Activated T-helper 1 cell treated with Interleukin-2 at 50 U/mL for 16 hours (primary cell): ENCODE measurements at places on chromosomes 11 and 22.

DNA sequence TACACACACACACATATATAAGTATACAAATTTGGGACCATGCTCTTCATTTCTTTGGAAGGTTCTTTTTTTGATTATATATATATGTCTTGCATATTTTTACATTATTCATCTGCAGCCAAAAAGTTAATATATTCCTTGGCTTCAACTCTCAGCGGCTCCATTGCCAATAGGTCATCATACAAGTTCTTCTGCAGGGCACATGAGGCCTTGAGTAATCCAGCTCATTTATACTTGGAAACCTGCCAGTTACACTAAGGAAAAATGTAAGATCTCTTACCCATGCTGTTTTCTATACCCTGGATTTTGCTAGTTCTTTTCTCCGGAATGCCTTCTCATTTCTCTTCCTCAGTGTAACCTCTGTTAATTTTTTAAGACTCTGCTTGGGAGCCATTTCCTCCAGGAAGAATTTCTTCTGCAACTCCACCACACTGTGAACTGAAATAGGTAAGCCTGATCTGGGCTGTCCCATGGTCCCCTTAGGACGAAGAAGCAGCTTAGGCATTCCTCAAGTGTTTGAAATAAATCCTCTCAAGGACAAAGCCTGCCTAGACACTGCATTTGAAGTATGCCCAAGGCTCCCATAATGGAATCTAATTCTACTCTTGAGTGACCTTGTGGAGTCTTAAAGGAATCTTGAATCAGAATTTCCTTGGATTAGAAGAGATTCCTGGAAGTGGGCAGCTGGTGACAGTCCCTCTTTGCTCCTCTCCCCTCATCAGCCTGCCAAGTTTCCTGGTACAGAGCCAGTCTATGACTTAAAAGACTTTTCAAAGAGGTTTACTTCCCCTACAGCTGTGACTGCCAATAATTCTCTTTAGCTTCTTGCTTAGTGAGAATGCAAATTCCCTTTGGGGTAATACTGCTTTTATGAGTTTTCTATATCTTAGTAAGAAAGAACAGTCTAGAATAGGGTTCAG lies 182.8 kb downstream of the C11orf87 start:
- DNase-seq: no peak

DNA sequence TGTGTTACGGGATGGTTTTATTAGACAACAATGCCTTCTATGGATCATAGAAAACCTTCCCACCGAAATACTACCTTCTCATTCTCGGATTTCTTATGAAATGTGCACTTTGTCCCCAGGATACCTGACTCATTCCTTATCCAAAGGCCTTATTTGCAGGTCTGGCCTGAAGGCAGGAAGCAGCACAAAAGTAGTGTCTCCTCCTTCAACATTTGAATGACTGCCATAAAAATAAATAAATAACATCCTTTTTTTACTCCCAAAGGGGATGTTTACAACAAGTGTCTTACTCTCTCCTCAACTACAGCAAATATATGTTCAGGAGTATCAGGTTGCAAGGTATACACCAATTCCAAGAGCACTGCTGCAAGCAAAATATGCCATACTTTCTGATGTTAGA lies 41.6 kb upstream of the PAK1 start:
- no peak for DNase-seq

- no peak for DNase-seq
These were observed 122.5 kb downstream of the SERGEF start for GRCh38 chr11:17890325-17890724.

GRCh38 chr11:72950685-72951084 lies 136.5 kb downstream of the ATG16L2 start:
- DNase-seq: no peak

- no peak for DNase-seq
These were observed 25.1 kb upstream of the GUCY1A2 start for GRCh38 chr11:107043242-107044006.

- DNase-seq: no peak
These were observed 99.4 kb upstream of the ZC3H12C start for GRCh38 chr11:109993786-109994185.

DNA sequence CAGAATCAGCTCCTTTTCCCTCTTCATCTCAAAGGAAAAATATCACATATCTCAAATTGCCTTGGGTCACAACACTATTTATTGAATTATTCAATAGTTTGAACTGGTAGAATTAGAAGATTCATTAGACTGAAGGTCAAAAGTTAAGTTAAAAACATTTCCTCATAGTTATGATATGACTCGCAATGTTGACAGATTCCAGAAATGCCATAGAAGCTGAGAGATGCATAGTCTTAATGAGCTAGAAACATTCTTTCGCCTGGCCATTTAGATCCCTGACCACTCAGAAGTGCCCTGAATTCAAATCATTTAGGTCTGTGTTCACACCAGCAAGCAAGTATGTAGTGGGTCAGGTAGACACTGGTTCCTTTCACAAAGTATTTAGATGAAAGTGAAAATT lies 44.4 kb downstream of the FAT3 start:
- DNase-seq: no peak

DNA sequence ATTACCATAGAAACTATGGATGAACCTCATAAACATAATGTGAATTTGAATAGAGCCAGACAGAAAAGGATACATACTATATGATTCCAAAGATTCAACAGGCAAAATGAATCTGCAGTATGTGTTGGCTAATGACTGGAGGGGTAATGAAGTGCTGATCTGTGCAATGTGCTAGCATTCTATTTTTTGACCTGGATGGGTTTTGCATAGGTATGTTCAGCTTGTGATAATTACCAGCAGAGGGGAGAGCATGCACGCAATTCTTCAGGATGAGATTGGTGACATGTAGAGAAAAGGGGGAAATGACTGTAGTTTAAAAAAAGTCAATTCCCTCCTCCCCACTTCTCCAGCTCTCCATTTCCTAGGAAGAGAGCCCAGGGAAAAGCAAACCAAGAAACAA lies 618 bp upstream of the CCDC81 start:
- no peak for DNase-seq

- no peak for DNase-seq
These were observed 6.1 kb downstream of the CXCR5 start for GRCh38 chr11:118889797-118890196.

GRCh38 chr11:70544774-70545609 lies 146.7 kb downstream of the CTTN start:
- DNase-seq: no peak

DNA sequence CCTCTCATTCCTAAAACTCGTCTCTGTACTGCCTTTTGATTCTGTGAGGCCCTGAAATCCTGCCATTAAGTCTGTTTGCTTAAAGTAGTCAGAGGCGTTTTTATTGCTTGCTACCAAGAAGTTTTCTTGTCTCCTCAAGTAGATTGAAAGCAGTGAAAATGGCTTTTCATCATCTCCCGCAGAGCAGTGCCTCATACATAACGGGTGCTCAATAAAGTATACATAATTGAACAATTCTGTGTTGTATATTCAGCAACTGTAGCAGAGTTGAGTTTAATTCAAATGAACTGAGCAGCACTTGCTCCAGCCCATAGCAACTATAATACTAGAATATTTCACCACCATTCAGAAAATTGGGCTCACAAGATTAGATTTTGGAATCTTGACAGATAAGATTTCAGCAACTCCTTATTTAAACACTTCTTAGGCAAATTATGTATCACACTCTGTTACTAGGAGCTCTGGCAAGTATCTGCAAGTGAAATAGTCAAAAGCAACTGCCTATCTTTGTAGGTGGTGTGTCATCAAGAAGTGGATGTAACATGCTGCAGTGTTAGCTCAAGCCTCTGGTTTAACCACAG lies 20.0 kb downstream of the FIBIN start:
- DNase-seq: no peak

DNA sequence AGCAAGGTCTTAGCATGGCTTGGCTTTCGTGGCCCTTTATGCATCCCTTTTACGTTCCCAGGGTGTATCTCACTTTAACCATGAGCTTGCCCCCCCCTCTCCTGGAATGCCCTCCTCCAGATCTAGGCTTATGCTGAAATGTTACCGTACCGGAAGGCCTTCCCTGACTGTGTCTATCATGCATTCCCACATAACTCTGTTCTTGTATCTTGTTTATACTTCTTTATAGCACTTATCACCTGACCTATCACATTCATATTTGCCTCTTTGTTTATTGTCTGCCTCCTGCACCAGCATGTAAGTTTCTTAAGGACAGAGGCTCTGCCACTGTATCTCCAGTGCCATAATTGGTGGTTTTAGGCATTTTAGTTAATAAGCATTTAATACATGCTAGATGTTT lies 38.9 kb downstream of the PPFIBP2 start:
- DNase-seq: no peak

- no peak for DNase-seq
These were observed 22.6 kb downstream of the NEU3 start for GRCh38 chr11:75011357-75011756.

DNA sequence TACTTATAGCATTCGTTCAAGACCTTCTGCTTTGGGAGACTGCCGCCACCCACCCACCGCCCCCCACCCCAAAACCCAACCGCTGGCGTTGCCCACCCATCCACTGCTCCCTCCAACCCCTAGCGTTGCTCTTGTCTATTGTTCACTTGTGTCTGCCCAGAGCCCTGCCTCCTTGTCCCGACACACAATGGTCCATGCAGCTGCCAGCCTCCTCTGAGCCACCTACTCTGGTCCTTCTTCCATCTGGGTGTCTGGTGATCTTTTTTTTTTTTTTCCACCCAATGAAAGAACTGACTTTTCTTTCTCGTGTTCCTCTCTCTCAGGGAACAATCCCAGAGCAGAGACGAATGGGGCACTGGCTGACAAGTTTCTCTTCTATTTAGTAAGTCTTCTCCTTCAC lies 256.0 kb upstream of the SESN3 start:
- DNase-seq: no peak

DNA sequence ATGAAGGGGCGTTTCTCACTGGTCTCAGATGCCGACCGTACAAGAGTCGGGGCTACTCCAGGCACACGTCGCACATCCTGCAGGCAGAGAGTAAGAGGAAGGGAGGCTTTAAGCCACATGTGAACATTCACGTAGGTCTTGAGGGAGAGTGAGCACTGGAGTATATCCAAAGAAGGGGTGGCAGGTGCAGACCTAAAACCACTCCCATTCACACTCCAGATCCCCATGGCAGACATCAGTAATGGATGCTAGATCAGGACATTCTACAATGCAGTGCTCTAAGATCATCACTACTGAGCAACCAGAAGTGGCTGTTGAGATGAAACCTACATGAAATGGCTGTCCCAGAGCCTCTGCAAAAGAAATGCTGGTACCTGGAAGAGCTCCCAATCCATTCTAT lies 39.0 kb downstream of the WT1 start:
- DNase-seq: no peak

DNA sequence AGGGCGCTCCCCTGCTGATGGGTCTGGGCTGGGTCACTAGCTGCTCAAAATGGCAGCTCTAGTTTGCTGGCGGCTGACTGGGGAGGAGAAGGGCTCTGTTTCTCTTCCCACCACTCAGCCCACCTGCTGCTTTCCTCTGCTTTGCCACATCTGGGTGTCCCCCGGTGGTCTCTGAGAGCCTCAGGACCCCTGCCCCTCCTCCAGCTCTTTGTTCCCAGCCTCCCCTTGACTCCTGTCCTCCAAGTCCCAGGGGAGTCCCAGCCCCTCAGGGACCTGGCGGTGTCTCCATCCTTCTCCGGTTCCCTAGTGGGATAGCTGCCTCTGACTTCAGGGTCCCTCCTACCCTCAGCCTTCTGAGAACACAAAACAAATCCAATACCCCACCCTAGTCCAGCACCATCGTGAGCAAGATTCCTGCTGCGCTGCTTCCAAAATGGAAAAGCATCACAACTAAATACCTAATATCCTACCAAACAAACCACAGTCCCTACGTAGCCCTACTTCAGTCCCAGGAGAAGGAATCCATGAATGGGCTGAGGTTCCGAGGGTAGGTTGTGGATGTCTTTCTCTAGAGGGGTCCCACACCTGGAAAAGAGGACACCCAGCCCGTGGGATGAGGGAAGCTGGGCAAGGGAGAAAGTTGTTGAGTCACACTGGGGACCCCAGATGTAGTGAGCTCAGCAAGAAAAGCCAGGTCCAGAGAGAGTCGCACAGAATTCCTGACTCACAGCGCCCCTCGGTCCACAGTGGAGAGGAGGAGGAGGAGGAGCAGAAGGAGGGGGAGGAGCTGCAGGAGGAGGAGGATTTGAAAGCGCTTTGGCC lies 45.0 kb upstream of the NNMT start:
- no peak for DNase-seq

DNA sequence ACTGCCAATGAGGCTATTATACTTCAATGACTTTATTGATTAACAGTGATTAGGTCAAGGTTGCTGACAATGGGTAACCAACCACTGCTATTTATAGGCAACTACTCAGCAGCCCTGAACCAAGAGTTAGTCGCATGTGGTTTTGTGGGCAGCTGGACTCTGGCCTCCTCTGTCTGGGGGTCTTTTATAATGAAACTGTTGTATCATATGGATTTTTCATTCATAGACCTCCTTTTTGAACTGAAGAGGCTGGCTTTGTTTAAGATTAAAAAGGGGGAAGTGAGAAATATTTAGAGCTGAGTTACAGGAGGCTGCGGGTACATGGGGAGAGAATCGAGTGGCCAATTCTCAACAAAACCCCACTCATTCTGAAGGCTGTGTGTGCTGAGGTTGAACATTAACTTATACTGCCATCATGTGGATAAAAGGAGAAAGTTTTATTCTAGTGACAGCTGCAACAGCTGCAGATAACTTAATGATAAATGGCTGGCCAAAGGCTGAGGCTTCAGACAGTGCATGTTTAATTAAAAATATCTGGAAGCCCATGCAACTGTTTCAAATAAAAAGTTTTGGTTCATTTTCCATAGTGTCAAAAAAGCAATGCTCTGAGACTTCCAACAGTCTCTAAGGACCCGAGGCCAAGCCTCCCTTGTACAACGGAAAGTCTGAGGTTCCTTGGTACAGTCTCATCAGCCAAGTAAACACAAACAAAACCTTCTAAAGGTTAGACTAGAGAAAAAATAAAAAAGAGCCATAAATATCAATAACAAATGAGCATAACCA lies 682.6 kb downstream of the KCNA4 start:
- no peak for DNase-seq

- no peak for DNase-seq
These were observed 12.9 kb downstream of the OR51B6 start for GRCh38 chr11:5364214-5364613.
